Right renal pelvis (tissue), 4 donors: ENCODE measurements at places on chromosomes 7 and 10.

DNA sequence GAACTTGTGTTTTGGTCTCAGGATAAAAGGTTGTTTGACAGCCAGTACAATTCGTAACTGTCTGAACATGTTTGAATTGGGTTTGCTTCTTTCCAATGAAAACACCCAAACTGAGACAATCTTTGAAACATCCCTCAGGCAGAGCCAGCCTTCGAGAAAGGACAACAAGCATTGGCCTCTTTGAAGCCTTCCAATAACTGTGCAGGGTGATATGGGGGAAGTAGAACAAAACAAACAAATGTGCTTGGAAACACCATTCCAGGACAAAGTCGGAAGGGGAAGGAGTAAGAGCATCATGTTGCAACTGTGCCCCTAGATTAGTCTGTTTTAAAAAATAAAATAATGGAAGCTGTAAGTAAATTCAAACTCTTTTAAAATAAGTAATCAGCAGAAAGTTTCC lies 39.5 kb downstream of the IL2RA start:
- DNase-seq: no peak

GRCh38 chr10:88033385-88033784 lies 170.0 kb downstream of the PTEN start:
- DNase-seq: no peak

GRCh38 chr10:12703126-12703525 lies 298.4 kb downstream of the CCDC3 start:
- DNase-seq: no peak

DNA sequence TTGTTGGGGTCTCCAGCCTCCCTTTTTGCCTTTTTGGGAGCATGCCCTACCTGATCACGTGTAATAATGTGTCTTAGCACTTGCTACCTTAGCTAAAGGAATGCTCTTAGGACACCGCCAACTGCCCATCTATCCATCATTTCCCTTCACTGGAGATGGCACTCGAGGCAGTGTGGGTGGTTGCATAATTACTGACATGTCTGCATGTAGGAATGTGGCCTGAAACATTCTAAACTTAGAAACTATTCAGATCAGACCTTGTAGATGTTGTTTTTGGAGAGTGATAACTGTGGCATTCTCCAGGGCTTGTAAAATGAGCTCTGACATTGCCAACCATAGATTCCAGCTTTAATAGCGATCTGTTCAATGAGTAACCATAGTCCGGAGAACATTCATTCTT lies 365.8 kb downstream of the BBS9 start:
- no peak for DNase-seq

DNA sequence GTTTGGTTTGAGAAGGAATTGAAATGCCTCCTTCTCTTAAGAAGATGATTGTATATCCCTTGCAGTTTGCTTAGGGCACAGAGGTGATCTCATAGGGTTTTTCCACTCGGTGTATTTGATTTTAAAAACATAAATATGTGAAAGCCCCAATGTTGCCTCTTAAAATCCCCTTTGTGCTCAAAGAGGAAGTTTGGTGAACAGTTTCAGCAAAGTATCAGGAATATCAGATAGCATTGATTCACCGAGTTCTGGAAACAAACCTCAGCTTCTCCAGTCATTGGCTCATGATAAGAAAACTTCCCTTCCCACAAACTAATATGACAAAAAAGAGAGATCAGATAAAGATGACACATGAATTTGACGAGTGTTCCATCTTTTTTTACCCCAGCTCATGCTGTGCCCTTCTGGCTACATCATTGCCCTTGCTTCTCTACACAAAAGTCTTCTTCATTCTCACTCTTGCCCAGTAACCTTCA lies 20.1 kb upstream of the SMNDC1 start:
- no peak for DNase-seq

DNA sequence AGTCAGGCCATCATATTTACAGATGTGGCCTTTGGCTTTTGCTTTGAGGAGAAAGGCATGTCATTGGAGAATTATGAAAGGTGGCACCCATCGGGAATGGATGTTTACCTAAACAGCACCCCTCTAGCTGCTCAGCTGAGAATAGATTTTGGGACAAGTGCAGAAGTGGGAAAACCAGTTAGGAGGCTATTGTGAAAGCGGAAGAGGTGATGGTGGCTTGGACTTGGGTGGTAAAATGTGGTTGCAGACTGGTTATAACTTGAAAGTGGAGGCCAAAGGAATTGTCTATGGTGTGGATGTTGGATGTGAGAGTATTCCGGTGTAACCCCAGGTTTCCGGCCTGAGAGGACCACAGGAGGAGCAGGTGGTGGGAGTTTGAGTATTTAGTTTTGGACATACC lies 5.2 kb upstream of the SLC12A9 start:
- no peak for DNase-seq

DNA sequence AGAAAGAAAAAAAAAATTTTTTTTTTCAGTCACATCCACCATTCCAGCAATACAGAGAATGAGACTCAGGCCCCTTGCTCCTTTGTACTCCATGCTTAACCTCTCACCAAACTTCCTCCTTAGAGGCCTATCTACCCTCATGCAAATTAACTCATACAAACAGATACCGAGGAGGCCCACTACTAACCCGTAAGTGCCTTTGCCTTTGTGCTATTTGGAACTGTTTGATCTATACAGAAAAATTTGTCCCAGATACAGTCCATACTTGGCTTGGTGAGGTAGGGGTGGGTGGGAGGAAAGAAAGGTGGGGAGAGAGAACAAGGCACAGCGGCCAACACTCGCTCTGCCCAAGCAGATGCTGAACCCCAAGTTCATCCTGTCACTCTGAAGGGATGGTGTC lies 87.8 kb upstream of the DUSP5 start:
- DNase-seq: no peak

DNA sequence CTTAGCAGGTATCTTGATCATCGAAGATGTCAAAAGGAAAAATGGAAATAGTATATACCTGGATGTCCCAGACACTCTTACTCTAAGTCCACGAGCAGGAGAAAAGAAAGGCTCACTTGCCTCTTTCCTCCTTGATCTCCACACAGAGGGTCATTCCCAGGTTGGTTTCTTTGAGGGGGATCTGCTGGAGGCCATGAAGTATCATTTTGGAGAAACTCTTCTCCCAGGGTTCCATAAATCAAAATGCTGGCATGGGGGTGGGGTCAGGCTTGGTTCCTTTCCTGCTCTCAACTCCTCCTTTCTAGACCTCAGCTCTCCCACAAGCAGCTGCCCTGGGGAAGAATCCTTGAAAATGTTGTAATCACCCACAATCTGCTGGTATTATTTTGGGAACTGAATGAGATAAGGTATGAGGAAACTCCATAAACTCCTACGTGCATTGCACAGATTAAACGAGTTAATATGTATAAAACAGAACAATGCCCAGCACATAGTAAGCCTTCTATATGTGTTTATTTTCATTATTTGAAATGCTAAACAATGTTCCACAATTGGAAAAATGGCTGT lies 54.4 kb downstream of the PRKCQ start:
- no peak for DNase-seq

DNA sequence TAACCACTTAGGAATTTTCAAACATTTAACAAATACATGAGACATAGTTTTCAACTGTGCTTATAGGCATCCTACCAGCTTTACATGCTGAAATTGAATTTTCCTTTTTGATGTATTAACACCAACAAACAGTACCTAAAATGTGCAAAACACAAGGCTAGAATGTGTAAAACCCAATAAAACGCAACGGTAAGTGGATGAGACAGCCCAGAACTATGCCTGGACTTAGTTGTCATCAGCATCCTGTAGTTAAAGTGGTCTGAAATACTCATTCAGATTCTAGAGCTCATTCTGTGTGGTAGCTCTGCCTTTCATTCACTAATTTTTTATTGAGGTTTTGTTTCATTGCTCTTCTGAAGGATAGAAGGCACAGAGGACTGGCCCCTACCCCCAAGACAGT lies 137.1 kb downstream of the BMPER start:
- DNase-seq: no peak

- DNase-seq: no peak
Observed at GRCh38 chr10:133475425-133475734, 21.6 kb downstream of the SCART1 start.

DNA sequence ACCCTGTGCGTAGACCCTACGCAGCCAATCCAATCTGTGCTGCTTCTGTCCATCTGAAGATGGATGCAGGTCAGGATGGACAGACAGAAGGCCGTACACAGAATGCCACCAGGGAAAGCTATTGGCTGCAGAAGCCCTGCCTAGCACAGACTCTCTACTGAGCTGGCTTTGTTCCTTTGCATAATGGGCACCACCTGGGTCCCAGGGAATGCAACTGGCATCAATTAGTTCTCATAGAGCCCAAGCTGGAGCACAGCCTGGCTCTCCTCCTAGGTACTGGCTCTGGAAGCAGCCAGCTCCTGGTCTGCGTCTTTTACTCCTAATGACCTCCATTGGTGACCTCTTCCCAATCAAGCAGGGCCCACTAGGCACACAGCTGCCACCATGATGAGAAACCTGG lies 26.8 kb upstream of the CACUL1 start:
- no peak for DNase-seq
